COR-L47 (cell line): ENCODE measurements at places on chromosomes 1 and 21.

- DNase-seq: no peak
Measured at GRCh38 chr1:223770621-223771315, 58.4 kb downstream of the CAPN2 start.

DNA sequence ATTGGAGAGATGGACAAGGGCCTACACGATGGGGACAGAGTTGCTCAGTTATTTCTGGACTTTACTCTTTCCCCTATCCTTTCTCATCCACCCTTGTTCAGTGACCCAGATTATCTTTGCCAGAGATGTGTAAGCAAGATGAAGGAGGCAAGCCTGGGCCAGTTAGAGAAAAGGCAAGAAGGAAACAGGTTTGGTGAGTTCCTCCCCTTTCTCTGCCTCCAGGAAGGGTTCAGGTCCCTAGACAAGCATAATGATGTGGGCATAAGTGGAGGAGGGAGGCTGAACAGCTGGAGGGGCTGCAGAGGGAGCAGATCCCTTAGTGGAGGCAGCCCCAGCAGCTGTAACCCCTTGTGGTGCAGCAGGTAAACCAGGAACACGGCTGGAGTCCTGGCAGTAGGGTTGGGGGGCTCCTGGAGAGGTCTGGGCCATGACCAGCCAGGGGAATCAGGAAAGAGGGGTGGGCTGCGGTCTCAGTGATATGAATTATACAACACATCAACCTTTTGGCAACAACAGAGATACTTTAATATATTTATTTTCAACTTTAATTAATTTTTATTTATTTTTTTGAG lies 9.2 kb upstream of the CDC42 start:
- DNase-seq: no peak

GRCh38 chr21:36491209-36491910 lies 11.4 kb upstream of the CLDN14 start:
- DNase-seq: no peak

GRCh38 chr1:165152727-165153126 lies 203.8 kb downstream of the LMX1A start:
- peak; percentile 14 for DNase-seq

DNA sequence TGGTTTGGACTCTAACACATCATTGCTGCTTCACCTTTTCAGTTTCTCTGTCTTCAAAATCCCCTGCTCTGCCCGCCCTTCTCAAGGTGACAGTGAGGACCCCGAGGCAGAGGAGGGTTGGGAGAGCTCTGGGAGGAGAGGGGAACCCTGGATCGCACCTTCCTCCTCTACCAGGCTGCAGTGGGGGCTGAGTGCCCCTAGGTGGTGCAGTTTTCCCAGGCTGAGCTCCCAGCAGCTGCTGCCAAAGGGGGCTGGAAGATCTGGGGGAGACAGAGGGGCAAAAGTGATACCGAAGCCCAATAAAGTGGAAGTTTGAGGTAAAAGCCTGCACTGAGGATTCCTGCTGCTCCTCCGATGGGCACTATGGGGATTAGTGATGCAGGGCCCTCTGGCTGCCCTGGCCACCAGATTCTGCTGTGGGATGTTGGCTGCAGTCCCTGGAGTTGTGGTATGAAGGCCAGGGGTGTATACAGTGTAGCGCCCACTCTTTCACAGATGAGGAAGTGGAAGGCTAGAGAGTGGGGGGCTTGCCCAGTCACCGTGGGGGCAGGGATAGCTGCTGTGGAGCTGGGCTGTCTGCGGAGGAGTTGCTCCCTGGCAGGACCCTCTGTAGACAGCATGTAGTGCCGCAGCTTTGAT lies 40.7 kb upstream of the SCMH1 start:
- peak; percentile 22 for DNase-seq

DNA sequence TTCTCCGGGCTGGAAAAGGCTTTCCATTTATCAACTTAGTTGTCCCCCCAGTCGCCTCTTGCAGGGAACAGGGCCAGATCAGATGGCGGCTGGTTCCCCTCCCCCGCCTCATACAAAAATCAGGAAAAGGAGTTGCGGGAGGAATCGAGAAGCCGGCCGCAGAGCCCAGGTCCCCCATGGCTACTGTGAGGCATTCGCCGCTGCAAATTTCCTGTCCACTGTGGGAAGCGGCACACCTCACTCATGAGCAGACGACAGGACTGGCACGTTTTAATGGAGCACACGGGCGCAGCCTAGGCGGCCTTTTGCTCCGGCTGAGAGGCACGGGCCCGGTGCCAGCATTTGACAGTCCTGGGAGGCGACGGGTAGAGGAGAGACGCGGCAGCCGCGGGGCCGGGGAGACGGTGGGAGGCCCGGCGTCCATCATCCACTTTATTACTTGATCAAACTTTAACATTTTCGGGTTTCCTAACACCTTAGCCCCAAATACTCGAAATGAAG lies 1.1 kb downstream of the GNG4 start:
- DNase-seq: peak; percentile 77

DNA sequence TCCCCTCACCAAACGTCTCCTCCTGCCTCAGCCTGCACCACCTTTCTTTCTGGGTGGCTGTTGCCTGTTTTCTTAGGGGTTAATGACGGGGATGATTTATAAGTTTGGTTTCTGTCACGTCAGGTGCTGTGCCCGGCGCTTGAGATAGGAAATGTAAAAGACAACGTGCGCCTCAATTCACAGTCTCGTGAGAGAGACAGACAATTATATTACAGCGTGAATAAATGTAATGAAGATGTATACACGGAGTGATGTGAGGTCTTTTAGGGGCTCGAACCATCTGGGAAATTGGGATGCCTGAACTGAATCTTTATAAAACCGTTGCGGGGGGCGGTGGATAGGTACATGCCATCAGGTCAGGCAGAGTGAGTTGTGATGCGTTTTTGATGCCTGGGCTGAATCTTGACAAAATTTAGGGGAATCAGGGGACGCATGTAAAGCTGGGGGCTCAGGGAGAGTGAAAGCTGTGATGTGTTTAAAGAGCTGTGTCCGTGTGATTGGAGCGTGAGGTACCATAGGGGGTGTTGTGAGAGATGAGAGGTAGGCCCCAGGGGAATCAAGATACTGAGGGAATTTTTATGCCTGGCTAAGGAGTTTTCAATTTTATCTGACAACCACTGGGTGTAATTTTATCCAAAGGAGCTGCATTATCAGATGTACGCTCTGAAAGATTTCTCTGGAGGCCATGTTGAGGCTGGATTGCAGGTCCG lies 831 bp downstream of the TIPRL start:
- DNase-seq: peak; percentile 7

DNA sequence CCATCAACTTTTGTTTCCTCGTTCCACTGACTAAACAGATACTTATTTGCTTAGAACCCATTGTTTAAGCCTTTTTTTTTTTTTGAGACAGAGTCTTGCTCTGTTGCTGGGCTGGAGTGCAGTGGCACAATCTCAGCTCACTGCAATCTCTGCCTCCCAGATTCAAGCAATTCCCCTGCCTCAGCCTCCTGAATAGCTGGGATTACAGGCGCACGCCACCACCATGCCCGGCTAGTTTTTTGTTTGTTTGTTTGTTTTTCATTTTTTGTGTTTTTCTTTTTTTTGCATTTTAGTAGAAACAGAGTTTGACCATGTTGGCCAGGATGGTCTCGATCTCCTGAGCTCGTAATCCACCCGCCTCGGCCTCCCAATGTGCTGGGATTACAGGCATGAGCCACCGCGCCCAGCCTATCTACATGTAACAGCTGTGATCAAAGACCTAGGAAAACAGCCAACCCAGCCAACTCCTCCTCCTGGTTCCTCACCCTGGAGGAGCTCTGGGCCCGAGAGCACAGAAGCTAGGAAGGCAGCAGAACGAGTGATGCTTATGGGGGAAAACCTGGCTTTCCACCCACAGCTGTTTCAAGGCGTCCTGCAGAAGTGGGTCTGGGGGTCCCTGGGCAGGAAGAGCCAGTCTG lies 32.9 kb downstream of the KCNN3 start:
- DNase-seq: no peak

DNA sequence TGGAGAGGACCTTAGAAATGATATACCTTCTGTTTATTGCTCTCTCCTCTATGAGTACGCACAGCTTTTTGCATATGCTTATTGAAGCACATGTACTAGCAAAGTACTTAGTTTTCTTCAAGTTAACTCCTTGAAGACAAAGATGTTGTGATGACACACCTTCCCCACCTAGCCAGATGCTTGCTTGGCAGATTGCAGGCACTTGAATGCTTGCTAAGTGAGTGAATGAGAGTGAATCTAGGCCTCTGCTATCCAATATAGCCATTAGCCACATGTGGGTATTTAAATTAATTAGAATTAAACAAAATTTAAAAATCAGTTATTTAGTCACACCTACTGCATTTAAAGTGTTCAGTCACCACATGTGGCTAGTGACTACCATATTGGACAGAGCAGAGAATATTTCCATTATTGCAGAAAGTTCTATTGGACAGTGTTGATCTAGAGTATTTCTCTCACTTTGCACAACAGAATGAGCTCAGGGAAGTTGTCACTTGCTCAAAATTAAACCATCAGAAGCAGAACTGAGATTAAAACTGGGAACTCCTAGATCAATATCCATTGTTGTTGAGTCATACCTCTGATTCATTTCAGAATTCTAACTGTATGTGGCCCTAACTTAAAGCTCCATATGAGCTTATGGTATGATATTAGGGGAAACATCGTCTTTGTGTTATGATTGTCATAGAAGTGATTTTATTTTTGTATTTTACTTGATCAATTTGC lies 8.6 kb upstream of the EEIG2 start:
- DNase-seq: no peak

- DNase-seq: no peak
Measured at GRCh38 chr1:83103341-83103740, 895.6 kb downstream of the TTLL7 start.

GRCh38 chr21:39216290-39216689 lies 33.0 kb upstream of the PSMG1 start:
- DNase-seq: no peak

GRCh38 chr1:6260961-6261614 lies at the start of gene GPR153:
GPR153 (minus strand) TSS chr1:6261098; CDS start chr1:6254905, 6,193 bp downstream.
- DNase-seq: no peak

DNA sequence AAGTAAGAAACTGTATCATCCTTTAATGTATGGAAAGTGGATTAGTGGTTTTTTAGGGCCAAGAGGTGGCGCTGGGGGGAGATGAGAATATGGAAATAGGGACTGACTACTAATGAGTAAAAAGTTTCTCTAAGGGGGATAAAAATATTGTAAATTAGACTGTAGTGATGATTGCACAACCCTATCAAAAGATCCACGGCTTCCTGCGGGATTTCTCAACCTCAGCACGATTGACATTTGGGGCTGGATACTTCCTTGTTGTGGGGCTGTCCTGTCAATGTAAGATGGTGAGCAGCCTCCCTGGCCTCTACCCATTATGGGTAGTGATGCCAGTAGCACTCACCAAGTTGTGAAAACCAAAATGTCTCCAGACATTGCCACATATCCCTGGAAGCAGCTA lies 36.0 kb upstream of the PRDM2 start:
- no peak for DNase-seq
